Skin of body (tissue), 3 donors: ENCODE measurements at places on chromosomes 6 and 20.

- no peak for DNase-seq
Observed at GRCh38 chr6:138289739-138290138, 71.4 kb upstream of the PBOV1 start.

DNA sequence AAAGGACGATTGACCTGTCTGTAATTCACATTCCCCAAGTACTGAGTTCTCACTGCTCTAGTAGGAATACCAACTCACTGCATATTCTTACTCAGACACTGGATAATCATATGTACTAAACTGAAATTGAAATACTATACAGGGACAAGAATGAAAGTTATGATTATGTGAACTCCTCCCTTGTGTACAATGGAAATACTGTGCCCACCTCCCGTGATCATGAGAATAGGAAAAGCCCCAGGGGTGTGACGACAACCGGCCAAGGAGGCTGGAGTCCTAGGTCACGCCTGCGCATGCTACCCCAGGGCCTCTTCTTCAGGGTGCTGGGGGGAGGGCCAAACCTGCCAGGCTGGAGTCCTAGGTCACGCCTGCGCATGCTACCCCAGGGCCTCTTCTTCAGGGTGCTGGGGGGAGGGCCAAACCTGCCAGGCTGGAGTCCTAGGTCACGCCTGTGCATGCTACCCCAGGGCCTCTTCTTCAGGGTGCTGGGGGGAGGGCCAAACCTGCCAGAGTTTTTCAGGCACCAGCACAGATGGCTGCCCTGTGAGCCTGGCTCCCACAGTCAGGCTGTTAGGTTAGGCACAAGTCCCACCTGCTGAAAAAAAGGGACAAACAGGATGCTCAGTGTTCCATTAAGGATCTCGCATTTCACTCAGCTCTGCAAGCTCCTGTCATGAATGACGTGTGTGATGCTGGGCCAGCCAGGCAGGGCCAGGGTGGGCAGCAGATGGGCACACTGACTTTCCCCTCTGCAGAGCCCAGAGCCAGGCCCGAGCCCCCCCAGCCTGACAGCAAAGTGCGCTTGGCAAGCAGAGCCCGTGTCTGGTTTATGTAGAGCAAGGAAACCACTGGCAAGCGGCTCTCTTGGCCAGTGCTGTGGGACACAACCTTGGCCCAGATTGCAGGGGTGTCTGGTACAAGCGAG lies 107.7 kb downstream of the FOXF2 start:
- no peak for DNase-seq

DNA sequence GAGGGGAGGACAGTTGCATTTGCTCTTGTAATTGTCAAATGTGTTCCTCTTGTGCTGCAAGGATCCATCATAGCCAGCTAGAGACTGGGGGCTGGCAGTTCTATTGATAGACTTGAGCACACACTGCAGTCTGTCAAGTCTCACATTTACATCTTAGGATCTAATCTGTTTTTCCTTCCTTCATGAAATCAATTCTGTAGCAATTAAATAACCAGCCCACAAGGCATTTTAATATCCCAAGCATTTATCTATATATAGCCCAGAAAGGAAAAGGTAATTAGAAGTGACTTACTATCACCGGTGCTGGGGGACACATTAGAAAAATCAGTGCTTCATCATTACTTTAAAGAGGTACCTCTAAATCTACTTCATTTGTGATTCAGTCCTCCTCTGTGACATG lies 143.0 kb upstream of the STXBP5 start:
- no peak for DNase-seq

DNA sequence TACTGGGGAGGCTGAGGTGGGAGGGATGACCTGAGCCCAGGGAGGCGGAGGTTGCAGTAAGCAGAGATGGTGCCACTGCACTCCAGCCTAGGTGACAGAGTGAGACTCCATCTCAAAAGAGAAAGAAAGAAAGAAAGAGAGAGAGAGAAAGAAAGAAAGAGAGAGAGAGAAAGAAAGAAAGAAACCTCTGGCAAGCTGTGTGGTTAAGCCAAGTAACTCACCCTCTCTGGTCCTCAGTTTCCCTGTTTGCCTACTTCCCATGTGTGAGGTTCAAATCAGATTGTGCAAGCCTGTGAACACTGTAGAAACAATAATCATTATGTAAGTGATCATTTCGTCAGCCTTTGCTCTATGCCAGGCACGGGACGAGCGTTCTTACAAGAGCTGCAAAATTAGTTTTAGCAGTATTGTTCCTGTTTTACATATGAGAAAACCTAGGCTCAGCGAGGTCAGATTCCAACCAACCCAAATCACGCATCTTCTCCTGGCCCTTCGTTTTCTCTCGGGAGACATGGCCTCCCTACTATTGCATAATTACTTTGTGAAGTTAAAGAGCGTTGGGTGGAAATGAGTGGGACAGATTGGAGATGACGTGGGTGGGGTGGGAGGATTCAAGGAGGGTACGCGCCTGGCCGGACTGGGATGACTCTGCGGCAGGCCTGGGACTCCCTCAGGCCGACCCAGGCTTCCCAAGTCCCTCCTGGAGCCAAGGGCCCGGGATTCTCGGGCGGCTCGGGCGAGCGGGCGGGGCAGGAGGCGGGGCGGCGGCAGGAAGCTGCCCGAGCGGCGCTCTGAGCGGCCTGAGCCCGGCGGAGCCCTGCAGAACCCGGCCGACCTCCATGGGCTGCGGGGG lies at the start of gene SNX21:
SNX21 (plus strand) TSS at position 770 of the 853 bp plus-strand sequence. CDS start 121 bp downstream, outside the sequence.
- peak; percentile 77 for DNase-seq

GRCh38 chr20:50635676-50636600 lies 55.4 kb downstream of the RIPOR3 start:
- peak; percentile 51 for DNase-seq

- no peak for DNase-seq
Observed at GRCh38 chr20:5797843-5798462, 47.8 kb downstream of the SHLD1 start.

GRCh38 chr6:75755704-75756103 lies 6.7 kb downstream of the MYO6 start:
- no peak for DNase-seq

DNA sequence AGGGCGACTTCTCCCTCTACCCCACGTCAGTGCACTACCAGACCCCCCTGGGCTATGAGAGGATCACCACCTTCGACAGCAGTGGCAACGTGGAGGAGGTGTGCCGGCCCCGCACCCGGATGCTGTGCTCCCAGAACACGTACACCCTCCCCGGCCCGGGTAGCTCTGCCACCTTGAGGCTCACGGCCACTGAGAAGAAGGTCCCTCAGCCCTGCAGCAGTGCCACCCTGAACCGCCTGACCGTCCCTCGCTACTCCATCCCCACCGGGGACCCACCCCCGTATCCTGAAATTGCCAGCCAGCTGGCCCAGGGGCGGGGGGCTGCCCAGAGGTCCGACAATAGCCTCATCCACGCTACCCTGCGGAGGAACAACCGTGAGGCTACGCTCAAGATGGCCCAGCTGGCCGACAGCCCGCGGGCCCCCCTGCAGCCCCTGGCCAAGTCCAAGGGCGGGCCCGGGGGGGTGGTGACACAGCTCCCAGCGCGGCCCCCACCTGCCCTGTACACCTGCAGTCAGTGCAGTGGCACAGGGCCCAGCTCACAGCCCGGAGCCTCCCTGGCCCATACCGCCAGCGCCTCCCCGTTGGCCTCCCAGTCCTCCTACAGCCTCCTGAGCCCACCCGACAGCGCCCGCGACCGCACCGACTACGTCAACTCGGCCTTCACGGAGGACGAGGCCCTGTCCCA lies 57.5 kb upstream of the TMEM181 start:
- DNase-seq: no peak

DNA sequence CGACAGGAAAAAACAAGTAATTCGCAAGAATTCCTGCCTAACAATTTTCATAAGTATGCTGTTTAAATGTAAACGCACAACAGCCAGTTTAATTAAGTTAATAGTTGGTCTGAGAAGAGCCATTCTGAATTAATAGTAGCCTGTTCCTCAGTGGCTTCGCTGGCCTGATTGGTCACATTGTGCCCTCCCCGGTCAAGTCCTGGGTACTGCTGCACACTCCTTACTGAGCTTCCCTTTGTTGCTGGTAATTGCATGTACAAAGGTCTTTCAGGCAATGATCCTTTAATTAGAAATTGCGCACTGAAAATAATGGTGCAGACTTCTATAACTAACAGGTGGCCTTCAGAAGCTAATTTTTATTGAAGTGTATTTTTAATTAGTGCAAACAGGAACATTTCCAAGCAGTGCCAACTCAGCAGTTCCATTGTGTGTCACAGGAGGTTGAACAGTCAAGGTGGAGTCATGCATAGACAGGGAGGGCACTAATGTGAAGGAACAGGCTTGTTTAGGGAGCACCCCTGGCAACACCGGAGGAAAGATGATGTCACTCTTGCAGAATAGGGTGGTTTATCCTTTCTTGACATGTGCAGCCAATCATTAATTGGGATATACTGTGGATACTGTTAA lies 92.6 kb upstream of the SLC22A23 start:
- no peak for DNase-seq

GRCh38 chr6:101980924-101981323 lies 587.4 kb downstream of the GRIK2 start:
- no peak for DNase-seq

DNA sequence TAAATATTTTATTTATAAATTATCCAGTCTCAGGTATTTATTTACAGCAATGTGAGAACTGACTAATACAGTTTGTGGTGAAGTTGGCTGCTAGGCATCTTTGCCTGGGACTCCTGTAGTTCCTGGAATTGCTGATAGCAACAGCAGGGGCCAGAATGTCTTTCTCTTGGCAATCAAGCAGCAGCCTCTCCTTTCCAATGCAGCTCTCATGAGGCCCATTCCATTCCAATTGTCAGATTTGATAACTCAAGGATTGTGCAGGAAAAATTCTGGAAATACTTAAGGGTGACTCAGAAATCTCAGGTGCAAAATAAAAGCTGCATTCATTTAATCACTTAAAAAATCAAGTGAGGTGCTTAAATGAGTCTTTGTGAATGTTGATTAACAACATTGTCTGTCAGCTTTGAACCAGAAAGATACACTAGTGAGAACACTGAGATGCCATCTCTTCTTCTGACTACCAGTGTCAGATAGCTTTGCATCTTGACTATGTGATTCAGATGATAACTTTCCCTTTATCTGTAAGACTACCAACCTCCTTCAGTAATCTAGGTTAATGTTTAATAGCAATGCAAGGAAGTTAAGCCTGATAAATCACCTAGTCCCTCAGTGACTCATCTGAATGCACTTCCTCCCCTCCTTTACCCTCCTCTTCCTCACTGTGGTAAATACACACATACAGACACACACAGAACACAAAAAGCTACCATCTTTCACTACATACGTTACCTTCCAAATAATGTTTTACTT lies 32.1 kb upstream of the COL21A1 start:
- peak; percentile 31 for DNase-seq

DNA sequence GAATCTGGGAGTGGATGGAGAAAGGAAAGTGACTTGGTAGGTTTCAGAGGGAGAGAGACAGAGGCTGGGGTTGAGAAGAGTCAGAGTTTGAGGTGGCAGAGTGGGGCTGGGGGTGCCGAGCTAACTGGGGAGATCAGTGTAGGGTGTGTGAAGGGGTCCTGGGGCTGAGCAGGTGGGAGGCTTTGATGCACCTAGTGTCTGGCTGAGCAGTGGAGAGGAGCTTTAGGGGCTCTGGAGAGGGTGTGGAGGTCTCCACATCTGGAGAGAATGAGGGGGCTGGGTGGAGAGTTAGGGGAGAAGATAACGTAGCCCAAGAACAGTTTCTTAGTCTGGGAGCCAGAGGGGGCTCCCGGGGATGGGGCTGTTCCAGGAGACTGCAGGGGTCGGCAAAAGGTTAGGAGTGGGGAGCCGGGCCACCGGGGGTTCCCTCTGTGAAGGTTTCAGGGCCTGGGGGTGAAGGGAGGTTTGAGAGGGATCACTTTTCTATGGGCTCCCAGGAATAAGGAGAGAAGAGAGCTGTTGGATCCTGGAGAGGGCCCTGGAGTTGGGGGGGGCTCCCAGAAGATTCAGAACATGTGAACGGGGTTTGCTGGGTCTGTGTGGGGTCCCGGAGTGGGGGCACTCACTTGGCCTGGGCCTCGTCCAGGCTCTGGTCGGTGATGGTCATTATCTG lies 797 bp downstream of the PBX2 start:
- DNase-seq: no peak

DNA sequence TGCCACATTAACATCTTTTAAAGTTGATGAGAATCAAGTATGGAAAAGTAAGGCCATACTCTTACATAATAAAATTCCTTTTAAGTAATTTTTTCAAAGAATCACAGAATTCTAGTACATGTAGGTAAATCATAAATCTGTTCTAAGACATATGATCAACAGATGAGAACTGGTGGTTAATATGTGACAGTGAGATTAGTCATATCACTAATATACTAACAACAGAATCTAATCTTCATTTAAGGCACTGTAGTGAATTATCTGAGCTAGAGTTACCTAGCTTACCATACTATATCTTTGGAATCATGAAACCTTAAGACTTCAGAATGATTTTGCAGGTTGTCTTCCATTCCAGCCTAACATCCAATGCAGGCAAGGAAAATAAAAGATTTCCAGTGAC lies 11.6 kb downstream of the PLN start:
- no peak for DNase-seq

DNA sequence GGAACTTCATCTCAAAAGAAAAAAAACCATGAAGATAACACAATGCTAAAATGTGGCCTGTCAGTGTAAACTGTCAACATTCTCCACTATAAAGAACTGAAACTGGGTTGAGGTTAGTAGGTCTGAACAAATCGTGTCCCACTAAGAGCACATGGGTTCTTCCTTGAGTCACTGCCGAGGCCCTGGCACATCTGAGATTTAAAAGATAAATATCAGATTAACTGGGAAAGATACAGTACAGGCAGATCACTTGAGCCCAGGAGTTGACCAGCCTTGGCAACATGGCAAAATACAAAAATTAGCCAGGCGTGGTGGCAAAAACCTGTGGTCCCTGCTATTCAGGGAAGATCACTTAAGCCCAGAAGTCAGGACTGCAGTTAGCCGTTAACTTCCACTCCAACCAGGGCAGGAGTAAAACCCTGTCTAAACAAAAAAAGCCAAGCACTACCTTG lies 5.6 kb downstream of the EEF1A1 start:
- DNase-seq: no peak

GRCh38 chr6:54646951-54647664 lies 199.5 kb upstream of the FAM83B start:
- no peak for DNase-seq

DNA sequence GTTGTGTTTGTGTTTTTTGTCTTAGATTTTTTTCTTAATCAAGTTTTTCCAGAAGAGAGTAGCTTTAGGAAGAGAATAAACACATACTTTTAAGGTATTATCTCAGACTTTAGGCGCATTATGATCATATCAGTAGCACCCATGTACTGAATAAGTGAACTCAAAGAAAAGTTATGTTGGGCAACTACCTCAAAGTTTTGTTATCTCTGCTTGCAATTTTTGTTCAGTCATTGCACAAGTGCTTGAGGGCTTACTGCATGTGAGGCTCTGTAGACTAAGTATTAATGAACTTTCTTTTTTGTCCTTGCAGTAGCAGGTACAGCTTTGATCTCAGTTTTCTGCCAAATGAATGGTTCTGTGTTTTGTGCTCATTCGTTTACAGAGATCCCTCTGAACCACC lies 189.0 kb downstream of the SLC16A10 start:
- no peak for DNase-seq

GRCh38 chr6:81689580-81689979 lies 62.9 kb downstream of the TENT5A start:
- DNase-seq: no peak
